ENCODE measurements at places on chromosomes 11 and 22.

DNA sequence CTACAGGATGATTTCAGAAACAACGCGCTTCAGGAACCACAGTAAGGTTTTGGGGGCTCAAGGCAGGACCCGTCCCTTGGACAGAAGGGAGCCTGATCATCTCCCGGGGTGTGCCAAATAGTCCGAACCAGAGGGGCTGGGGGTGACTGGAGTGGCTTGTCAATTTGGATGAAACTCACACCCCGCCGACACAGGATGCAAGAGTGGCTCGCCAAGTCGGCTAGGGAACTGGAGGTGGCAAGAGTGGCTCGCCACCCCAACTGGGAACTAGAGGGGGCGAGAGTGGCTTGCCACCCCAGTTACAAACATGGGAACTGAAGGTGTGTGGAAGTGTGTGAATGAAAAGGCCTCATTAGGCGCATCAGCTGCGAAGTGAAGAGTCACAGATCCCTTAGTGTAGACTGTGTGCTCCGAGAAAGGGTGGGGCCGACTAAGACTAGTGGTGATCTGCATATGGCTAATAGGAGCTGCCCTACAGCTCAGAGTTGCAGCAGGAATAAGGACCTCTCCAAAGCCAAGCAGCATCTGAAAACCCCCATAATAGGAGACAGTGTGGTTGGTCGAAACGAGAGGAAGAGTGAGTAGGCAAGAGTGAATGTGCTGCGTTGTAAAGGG, 26.6 kb upstream of the CPT1A start:
- DNase-seq = no peak

DNA sequence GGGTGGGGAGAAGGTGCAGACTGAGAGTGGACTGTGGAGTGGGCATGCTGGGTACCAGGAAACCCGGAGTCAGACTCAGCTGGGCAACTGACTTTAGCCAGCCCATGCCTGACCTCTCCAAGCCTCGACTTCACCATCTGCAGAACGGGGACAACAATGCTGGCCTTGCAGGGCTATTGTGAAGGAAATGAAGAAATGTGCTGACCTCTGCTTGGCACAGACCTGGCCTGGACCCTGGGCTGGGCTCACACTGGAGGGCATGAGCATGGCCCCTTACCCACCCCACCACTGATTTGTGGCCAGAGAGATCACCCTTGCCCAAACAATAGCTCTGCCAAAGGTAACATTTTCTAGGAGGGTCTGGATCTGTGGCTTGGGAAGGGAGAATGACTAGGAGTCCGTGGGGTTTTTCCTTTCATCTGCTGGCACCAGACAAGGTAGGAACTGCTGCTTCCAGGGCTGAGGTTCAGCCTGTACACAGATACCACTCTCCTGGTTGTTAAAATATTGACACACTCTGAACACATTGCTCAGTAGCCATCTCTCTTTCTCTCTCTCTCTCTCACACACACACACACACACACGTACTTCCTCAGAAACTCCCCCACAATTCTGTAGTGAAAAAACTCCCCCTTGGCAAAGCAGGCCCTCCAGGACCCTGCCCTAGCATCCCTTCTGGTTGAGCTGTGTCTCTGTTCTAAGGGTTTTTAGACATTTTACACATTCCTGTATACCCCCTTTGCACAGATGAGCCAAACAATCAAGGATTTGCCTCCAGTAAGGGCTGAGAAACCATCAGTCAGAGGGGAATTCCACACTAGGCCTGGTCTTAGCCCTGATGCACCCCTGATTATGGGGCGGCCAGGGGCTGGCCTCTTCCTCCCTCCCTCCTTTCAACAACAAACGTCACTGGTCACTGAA, 1.0 kb downstream of the MOGAT2 start:
- DNase-seq = no peak

GRCh38 chr11:129658526-129658867, 157.2 kb upstream of the TMEM45B start:
- no peak for DNase-seq

DNA sequence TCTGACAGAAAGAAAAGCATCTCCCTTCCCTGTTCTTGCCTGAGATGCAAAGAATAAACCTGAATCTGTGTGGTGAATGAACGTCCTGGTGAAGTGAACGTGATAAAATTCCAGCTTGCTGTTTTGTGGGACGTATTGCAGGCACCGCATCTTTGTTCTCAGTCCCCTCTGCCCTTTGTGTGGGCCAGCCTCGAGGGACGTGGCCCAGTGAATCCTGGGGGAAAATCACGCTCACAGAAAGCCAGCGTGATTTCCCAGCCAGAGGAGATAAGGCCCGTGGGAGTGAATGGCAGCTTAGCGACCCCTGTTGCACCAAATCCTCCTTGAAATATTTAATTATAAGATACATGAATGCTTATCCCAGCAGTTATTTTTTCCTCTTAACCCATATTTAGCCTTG, 129.1 kb downstream of the COMMD9 start:
- DNase-seq = no peak

DNA sequence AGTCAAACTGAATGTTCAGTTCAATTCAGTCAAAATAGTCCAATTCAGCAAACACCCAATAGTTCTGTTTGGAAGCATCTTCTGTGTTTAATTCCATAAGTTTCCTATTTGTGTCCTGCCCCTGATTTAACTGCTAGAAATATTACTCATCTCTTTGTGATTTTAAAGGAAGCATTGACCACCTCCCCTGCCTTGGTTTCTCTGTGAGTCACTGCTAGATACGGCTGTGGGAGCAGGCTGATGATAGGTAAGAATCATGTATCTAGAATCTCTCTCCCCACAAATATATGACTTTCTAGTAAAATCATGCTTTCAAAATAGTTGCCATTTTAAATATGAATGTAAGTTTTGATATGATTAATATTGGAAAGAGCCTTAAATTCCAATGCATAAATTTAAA, 888.5 kb downstream of the NTM start:
- no peak for DNase-seq

DNA sequence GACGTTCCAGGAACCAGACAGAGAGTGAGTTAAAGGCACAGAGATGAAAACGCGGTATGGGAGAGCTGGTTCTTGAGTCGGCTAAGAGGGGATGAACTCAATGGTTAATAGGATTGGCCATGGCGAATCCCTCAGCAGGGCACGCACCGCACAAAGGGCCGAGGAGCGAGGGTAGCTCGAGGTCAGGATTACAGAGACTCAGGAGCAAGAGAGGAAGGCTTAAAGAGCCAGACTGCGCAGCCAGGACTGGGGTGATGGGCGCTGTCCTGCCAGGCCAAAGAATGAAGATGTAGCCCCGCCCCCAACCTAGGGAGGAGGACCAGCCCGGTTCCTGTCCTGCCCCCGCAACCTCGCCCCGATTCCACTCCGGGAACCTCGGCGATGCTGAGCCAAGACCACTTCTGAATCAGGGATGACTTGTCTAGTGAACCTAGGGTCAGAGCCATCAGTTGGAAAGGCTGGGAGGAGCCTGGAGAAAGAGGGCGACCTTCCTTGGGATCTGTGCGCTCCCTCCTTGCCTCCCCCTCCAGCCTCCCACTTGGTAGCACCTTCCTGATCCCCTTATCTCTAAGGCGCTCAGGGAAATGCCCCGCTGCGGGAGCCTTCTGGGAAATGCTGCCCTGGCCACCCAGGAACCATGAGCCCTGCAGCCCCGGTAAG, at the start of gene PLEKHB1:
Gene PLEKHB1, plus strand, starts transcription at position 610 of the 660 bp plus-strand sequence. Its CDS starts 28 bp downstream, at position 638.
- no peak for DNase-seq

DNA sequence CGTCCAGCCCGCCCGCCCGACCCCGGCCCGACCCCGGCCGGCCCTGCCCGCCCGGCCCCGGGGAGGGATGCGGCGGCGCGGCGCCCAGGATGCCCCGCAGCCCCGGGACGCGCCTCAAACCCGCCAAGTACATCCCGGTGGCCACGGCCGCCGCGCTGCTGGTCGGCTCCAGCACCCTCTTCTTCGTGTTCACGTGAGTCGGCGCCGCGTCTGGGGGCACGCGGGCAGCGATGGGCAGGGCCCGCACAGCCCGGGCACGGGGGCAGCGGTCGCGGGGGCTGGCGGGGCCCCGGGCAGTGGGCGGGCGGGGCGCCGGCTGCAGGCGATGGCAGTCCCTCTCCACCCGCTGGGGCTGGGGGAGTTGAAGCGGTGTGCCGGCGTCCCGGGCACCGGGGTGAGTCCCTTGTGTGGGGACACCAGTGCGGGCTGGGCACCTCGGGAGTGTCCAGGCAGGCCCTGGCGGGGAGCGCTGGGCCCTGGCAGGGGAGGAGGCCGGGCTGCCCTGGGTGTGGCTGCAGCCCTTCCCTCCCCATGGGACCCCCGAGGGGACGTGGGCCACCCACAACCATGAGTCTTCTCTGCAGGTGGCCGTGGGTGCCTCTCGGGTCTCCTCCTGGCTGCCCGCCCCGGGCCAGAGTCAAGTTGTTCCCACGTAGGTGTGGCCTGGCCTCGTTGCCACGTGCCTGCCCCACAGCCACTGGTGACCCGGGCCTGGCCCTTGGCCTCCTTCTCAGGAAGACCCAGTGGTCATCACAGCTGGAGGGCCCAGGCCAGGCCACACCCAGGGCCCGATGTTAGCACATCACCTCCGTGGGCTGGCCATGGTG, 468 bp downstream of the ZDHHC8 start:
- DNase-seq = no peak

GRCh38 chr11:60530454-60531100, 15.4 kb downstream of the MS4A13 start:
- DNase-seq = no peak

GRCh38 chr22:36874736-36875135, 13.9 kb downstream of the NCF4 start:
- no peak for DNase-seq

DNA sequence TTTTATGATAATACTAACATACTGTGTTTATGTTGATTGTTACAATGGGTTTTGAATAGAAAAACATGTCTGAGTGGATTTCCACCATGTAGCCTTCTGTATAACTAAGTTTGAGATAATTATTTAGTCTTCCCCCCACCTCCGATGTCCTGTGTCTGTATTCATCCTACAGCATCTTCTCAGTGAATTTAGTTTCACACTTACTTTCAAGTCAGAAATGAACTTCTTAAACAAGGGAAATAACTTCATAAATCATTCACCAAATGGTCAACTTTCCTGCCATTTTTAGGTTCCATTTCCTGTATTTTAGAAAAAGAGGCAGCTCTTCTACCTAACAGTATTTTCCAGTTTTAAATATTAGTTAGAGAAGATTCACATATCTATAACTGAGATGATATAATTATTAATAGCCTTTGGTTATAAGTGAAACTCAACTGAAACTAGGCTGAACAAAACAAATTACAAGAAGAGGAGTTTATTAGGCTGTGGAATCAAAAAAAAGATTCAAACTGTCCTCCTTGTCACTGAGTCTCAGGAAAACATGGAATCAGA, 3.5 kb downstream of the OR51B5 start:
- no peak for DNase-seq

Data from NCI-H1436 (cell line).